ENCODE measurements at places on chromosomes 11 and 22.

- peak; percentile 15 for DNase-seq
These were observed 576.5 kb upstream of the B3GAT1 start for GRCh38 chr11:134988495-134988894.

GRCh38 chr11:128884703-128885338 lies 6.3 kb upstream of the KCNJ5 start:
- peak; percentile 29 for DNase-seq

DNA sequence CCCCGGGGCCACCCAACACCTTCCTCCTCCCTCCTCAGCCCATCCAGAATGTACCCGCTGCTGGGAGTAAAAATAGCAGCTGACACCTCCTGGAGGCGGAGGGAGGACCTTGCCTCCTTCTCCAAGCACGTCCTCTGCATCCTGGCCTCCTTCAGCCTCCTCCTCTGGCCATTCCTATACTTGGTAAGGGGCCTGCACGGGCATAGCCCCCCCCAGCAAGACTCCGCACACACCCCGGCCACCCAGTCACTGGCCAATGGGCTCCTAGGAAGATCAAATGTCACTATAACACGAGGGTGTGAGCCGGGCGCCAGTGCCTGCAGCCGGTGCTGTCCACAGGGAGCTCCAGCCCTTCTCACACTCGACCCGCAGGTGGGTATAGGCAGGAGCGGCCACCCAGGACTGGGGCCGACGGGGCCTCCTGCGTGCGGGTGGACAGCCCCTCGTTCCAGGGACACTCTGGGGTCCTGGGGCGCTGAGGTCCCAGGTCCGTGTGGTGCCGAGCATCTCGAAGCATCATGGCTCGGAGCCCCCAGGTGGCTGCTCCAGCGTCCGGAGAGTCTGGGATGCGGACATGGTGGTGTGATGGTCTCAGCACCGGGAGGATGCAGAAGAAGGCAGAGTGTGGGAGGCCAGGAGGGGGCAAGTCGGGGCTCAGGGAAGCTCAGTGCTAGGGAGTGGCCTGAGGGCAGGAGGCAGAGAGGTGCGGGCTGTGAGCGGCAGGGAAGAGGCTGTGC lies at the start of gene TNNT3:
Gene TNNT3, plus strand, starts transcription at position 313 of the 737 bp plus-strand sequence. CDS start 3,172 bp downstream, outside the sequence.
- DNase-seq: no peak

DNA sequence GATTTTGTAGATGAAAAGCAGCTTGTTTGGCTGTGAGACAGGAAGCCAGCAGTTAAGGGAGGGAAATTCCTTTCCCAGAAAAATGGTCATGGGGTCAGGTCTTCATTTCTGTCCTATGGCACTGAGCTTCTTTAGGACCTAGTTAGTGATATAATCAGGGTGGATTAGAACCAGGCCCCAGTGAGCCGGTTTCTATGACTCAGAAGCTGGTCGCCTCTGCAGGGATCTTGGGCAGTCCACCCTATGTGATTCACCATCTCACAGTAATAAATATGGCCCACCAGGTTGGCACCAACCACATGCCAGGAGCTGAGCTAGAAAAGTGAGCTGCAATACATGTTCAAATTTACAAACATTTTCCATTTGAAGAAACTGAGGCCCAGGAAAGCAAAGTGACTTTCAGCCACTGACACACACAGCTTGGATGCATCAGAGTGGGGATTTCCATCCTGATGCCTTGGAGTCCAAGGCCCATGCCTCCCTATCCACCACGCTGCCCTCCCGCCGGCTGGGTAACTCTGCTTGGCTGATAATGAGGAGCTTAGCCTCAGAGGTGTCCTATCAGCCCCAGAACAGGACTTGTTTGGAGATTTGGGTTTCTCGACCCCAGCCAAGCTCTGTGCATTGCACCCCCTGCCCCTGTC lies 42.0 kb downstream of the CD82 start:
- no peak for DNase-seq

DNA sequence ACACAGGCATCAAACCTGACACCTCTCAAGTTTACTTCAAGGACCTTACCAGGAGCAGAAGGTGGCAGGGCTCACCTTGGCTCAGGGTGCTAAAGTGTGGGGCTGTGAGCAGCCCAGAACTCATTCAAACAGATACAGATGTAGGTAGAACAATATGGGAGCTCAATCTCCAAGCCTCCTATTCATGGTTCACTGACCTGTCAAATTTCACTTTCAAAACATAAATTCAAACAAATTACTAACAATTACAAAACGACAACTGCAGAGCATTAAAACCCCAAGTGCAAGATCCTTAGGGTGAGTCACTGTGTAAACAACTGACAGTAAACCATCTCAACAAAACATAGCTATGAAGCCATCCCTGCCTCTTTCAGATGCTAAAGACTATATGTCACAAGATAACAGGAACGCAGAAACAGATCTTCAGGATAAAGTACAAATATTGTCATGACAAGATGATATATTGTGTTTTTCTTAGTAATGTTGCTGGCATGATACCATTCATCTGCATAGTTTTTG lies 303.5 kb upstream of the ANO3 start:
- DNase-seq: no peak

DNA sequence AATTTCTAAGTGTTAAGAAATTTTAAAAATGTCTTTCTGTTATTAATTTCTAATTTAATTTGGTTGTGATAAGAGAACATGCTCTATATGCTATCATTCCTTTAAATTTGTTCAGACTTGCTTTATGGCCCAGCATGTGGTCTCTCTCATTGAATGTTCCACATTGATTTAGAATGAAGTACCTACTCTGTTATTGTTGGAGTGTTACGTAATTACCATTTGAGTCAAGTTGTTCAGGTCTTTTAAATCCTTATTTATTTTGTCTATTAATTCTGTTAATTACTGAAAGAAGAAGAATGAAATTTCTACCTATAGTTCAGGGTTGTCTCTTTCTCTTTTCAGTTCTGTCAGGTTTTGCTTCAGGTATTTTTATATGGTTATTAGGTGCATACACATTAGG lies 57.0 kb downstream of the PRMT3 start:
- DNase-seq: no peak

GRCh38 chr22:22185844-22186499 lies 58.6 kb upstream of the VPREB1 start:
- DNase-seq: no peak

DNA sequence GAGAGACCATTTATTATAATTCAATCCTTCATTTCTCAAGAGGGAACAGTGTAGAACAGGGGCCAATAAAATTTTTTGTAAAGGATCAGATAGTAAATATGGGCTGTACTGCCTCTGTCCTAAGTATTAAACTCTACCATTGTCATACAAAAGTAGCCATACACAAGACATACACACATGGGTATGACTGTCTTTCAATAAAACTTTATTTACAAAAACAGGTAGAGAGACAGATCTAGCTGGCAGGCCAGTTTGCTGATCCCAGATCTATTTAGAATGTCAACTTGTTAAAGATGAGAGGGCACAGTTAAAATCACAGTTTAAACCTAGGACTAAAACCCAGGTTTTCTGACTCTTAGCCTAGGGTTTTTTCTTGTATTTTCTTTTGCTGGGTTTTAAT lies 16.7 kb downstream of the TRAF6 start:
- no peak for DNase-seq

- no peak for DNase-seq
These were observed 113.7 kb downstream of the EFCAB6 start for GRCh38 chr22:43698403-43698802.

GRCh38 chr11:12123273-12123672 lies 12.9 kb downstream of the MICAL2 start:
- no peak for DNase-seq

DNA sequence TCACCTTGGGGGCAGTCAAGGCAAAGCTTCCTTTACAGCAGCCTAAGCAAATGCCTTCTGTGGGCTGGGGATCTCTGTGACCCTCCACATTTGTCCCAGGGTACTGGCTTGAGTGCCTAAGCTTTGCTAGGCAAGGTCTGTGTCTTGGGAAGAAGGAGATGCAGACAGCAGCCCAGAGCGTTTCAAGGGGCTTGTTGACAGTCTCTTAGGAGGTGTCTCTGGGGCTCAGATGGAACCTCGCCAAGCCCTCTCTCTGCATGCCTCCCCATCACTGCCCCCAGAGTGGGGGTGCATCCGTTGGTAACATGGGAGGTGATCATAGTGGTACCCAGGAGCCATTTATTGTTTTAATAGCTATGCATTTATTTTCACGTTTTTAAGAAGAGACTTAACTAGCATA lies 29.1 kb upstream of the TMPRSS4 start:
- no peak for DNase-seq

GRCh38 chr11:69040051-69040450 lies 8.7 kb upstream of the TPCN2 start:
- DNase-seq: no peak

GRCh38 chr11:133716602-133717001 lies 128.7 kb downstream of the SPATA19 start:
- no peak for DNase-seq

DNA sequence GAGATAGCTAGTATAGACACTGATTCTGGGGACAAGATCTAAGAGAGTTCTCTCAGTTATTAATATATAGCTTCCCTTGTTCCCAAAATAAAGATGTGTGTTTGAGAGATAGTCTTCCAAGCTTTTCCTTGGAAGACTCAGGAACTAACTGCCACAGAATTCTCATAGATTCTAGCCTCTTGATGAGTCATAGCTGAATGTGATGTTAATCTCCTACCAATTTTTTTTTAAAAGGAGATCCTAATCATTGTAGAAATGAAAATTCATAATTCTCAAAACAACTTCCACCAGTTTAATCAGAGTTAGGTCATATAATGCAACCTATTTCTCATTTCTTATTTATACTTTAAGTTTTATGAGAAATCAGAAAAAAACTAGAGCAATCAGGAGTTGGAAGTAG lies 148.8 kb downstream of the JRKL start:
- DNase-seq: no peak

- peak; percentile 21 for DNase-seq
These were observed 8.3 kb upstream of the PPIL2 start for GRCh38 chr22:21657360-21658032.

- no peak for DNase-seq
These were observed 86.3 kb upstream of the HMGXB4 start for GRCh38 chr22:35170716-35171697.

GRCh38 chr11:76674517-76675400 lies 4.2 kb upstream of the LRRC32 start:
- DNase-seq: no peak

GRCh38 chr22:48895336-48895735 lies 932.3 kb downstream of the BRD1 start:
- DNase-seq: no peak

DNA sequence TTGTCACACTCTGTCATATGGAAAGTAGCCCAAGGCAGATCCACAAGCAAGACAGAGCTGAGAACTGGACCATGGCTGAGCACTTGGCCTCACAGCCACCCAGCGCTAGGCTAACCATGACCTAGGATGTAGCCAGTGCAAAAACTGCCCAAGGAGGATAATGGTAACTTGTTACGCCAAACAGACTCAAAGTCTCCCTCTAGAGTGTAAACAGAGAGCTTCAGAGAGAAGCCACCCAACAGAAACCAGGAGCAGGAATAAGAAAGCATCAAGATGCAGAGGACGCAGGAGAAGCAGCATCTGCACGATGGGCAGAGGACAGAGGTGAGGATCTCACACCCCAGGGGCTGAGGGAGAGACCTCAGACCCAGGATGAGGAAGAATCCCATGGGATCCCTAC lies 97.9 kb downstream of the RCN1 start:
- DNase-seq: no peak

- no peak for DNase-seq
These were observed 218.5 kb upstream of the CADM1 start for GRCh38 chr11:115722711-115723110.

- no peak for DNase-seq
These were observed 94.9 kb downstream of the ZBTB16 start for GRCh38 chr11:114154271-114155047.

GRCh38 chr22:49930596-49931412 lies 12.4 kb downstream of the CRELD2 start:
- DNase-seq: peak; percentile 43

DNA sequence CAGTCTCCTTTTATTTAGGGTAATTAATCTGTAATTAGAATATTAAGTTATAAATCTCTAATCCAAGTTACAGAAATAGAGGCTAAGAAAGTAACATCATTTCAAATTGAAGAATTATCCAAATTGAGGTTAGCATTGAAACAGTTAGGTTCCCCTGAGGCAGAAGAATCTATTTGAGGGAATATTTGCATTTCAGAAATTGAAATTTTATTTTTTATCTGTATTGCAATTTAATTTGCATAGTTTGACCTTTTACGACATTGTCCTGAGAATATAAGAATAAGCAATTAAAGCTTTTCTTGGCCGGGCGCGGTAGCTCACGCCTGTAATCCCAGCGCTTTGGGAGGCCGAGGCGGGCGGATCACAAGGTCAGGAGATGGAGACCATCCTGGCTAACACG lies 27.6 kb downstream of the DDIAS start:
- DNase-seq: no peak

DNA sequence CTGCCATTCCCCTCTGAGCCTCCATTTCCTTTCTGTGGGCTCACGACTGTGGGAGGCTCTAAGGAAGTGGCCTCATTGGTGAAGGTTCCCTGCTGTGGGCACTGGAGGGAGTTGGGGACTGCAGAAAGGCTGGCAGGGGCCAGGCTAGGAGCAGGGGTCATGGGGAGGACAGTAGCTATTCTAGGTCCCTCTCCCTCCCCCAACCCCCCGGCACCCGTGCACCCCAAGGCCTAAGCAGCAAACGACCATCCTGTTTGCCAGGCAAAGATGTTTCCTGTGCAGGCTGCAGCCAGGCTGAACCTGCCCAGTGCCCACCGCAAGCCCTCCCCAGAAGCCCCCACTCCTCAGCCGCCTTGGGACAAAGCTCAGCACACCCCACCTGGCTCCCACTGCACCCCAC lies 189.4 kb downstream of the MN1 start:
- no peak for DNase-seq

GRCh38 chr22:31956360-31956759 lies 12.0 kb downstream of the YWHAH start:
- DNase-seq: no peak

GRCh38 chr22:17109113-17109865 lies 11.9 kb downstream of the TMEM121B start:
- DNase-seq: no peak

- no peak for DNase-seq
These were observed 41.9 kb downstream of the LRP5 start for GRCh38 chr11:68354148-68354872.

- DNase-seq: no peak
These were observed 70.7 kb downstream of the ARFGAP2 start for GRCh38 chr11:47105974-47106373.

DNA sequence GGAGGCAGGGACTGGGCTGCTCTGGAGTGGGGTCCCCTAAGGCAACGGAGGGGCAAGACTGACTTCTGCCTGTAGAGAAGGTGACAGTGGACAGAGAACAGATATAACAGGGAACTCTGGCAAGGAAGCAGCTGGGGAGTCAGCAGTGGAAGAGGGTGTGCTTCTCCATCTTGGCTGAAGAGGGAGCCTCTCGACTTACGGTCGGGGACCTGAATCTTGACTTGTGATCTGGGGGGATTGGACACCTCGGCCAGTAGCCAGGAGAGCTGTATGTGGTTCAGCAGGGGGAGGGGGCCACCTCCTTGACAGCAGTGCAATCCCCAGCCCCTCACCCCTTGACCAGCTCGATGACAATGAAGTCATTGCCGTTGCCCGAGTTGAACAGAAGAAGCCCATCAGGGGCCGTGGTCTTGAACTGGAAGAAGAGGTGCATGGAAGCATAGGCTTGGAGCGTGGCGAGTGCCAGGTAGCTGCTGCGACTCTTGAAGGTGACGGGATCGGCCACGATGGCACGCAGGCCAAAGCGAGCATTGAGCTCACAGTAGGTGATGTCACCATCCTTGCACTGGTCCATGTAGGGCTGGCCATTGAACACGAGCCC lies 60.0 kb downstream of the SLC22A12 start:
- DNase-seq: no peak

Data from nucleus accumbens (tissue), 56 donors.